ENCODE measurements at places on chromosomes 16 and 17.
A peak's percentile ranks its signal among the peaks of the same experiment; 100 is the strongest.

GRCh38 chr17:55673743-55674506 lies 48.7 kb downstream of the TMEM100 start:
- no peak for DNase-seq

DNA sequence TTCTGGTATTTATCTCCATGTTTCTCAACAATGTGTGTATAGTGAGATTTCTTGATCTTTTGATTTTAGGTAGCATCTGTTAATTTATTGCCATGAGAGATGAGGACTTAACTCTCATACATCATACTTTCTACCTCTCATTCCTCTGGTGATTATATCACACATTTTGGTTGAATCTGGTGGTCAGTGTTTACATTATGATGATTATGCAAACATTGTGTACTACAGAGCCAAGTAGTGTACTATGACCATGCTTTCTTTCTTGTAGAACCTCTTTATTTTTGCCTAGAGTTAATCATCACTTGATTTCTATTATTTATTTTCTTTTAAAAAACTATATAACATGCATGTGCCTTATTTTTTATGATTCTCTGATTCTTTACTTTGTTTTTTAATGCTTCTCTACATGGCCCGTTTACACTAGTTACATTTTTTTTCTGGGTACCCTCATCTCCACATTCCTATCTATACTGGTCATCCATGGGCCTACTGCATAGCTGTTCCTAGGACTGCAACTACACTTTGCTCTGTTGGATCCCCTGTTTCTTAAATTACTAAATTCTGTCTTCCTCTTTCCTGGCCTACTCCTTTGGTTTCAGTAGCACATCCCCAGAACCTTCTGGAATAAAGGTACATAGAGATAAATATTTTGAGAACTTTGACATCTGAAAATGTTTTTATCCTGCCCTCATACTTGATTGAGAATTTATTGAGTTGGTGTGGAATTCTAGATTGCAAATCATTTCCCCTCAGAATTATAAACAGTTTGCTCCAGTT lies 63.0 kb upstream of the LRRC37A3 start:
- no peak for DNase-seq

- DNase-seq = no peak
Measured at GRCh38 chr16:19911747-19912454, 27.3 kb upstream of the GPRC5B start.

DNA sequence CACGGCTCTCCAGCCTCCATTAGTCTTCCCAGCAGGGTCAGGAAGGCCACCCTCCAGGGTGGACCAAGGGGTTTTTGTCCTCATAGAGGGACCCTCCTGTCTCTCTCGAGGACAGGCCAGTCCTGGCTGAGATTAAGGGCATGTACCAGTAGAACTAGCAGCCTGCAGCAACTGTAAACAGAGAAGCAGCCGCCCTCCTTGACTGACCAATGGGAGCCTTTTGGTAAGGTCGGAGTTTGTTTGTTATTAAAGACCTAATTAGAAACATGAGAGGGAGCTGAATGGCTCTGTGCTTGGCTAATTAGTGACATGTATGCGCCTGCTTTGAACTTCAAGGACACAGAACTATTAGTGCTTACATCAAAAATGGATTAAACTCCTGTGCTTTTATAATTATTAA lies 80.0 kb downstream of the CCDC182 start:
- DNase-seq = peak; percentile 38

DNA sequence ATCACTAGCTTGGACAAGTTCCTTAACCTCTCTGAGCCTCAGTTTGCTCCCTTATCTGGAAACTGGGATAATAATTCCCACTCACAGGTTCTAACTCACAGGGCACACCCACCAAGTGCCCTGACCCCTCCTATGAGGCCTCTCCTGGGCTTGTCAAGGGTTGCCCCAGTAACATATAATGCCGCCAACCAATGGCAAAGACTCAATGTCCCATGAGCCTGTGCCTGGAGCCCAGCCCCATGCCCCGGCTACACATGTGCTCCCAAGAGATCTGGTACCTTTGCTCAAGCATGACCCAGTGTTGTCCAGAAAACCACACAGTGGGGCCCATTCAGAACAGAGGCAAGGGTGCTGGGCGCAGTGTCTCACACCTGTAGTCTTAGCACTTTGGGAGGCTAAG lies 8.5 kb upstream of the FBXL19 start:
- DNase-seq = no peak

- no peak for DNase-seq
Measured at GRCh38 chr17:16477255-16477654, 14.7 kb downstream of the LRRC75A start.

DNA sequence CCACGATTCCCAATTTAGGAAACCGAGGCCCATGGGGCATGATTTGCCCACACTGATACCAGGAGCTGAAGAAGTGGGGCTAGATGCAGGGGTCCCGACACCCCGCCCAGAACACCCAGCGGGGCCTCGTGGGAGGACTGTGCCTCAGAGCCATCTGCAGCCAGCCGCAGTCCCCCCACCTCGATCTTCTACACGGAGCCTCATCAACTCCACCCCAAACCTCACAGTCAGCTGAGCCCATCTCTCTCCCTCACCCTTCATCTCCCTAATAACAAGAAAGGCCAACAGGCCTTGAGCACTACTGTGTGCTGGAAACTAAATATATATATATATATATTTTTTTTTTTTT lies 4.2 kb downstream of the ITGAE start:
- no peak for DNase-seq

GRCh38 chr16:79181419-79181818 lies 419.1 kb downstream of the MAF start:
- DNase-seq = no peak

DNA sequence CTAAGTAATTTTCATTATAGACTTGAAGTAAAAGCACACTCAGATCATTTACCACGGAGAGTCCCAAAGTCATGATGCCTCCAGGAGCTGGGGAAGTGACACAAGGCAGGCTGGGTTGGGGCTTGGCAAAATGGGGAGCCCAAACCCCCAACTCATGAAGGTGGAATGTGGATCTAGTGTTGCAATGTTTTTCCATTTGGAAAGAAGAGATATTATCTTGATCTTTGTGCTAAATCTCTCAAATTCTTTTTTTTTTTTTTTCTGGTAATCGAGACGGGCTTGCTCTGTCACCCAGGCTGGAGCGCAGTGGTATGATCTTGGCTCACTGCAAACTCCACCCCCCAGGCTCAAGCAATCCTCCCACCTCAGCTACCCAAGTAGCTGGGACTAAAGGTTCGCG lies 7.5 kb upstream of the KCNG4 start:
- no peak for DNase-seq

GRCh38 chr17:29445844-29446243 lies 55.7 kb downstream of the TAOK1 start:
- DNase-seq = no peak

DNA sequence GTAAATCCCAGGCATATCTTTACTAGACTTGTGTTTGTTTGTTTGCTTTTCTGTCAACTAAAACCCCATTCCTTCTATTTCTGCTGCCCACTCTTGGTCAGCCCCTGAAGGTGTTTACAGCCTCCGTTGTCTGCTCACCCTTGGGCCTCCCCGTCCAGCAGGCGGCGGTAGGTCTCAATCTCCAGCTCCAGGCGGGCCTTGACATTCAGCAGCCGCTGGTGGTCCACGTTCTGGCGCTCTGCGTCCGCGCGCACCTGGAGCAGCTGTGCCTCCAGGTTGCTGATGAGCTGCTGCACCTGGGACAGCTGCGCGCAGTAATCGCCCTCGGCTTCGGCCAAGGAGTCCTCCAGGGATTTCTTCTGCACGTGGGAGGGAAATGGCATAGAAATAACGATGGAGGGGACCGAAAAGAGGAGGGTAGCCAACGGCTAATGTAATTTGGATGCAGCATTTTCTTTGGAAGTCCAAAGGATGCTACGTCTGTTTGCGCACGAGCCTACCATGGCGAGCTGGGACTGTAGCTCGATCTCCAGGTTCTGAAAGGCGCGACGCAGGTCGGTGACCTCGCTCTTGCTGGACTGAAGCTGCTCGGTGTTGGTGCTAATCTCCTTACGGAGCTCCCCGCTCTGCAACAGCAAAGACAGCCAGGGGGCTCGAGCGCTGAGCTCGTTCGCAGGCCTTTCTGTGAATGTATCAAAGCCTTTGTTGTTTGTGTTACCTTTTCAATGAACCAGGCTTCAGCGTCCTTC lies 3.9 kb downstream of the KRT12 start:
- DNase-seq = no peak

GRCh38 chr17:50278526-50279180 lies 4.4 kb downstream of the TMEM92 start:
- DNase-seq = no peak

GRCh38 chr16:50313596-50314478 lies 47.5 kb downstream of the ADCY7 start:
- no peak for DNase-seq

DNA sequence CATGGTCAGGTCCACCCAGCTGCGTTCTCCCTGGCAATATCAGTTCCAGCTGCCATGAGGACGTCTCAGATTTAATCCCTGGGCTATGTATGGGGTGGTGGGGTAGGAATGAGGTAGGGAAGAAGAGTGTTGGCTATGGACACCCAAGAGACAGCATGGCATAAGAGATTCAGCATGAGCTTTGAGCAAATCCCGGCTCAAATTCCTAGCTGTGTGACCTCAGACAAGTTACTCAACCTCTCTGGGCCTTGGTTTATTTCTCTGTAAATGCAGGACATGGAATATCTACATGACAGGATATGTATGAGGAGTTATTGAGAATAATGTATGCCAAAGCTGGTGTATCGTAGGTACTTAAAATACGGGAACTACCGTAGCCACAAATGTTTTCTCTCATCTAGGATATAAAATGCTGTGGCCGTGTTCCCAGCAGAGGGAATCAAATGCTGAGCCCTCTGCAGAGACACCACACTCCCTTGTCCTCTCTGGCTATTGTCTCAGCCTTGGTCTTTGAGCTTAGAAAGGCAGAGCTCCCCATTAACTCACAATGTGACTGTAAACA lies 17.8 kb upstream of the LHX1 start:
- DNase-seq = no peak

DNA sequence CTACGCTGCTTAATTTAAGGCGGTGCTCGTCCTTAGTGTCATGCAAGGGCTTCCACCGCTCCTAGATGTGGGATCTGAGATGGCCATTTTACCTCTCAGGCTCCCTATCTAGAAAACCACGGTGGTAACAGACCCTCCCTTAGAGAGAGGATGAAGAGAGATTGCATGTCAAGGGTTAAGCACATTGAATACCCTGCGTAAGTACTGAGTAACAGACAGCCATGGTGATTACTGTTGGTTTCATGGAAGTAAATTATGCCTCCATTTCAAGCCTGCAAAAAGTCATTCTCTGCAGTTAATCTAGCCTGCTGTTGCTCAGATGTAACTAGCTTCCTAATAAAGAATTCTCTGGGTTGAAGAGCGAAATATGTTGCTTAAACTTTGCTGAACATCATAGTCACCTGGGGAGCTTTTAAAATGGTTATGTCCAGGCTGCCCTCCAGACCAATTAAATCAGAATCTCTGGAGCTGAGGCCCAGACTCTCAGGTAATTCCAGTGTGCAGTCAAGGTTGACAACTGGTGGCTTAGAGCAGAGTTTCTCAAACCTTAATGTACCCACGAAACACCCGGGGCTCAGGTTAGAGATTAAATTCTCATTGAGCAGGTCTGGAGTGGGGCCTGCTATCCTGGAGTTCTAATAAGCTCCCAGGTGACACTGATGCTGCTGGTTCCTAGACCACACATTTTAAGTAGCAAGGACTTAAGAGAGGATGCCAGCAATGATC lies 167.1 kb downstream of the SNX29 start:
- no peak for DNase-seq

DNA sequence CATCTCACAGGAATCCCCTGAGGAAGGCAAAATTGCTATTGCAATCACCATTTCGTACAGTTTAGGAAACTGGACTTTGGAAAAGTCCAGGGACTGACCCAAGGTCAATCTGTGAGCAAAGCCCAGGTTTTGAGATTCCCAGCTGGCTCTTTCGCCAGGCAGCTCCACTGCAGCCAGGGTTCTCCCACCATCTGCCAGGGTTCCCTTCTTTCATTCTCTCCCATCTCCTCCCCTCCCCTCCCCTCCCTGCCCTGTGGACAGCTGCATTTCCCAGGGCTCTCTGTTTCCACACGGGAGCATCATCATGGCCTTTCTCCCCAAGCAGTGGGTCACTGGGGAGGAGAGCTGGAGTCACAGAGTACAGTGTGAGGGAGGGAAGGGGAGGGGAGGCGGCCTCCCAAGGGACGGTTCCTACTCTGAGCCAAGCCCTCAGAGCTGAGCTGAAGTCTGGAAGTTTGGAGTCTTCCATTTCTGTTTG lies 11.9 kb upstream of the GSDMA start:
- DNase-seq = peak; percentile 2

- DNase-seq = no peak
Measured at GRCh38 chr17:29589524-29590410, at the start of gene GIT1. GIT1 (minus strand) TSS chr17:29589648; CDS start chr17:29589378, 270 bp downstream.

DNA sequence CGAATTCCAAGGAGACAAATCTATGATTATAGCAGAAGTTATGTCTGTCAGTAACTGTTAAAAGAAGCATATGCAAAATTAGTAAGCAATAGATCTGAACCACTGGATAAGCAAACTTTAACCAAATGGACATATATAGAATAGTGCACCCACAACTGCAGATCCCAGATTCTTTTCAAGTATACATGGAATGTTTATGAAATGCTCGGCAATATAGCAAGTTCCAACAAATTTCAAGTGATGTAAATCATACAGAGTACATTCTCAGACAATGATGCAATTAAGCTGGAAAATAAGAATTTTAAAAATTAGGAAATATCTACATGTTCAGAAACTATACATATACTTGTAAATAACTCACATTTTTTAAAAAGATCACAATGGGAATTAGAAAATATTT lies 8.4 kb upstream of the HELZ start:
- no peak for DNase-seq

GRCh38 chr16:84730406-84731106 lies 30.8 kb downstream of the USP10 start:
- DNase-seq = no peak

GRCh38 chr17:45277216-45277849 lies 15.4 kb upstream of the SPATA32 start:
- peak; percentile 61 for DNase-seq

DNA sequence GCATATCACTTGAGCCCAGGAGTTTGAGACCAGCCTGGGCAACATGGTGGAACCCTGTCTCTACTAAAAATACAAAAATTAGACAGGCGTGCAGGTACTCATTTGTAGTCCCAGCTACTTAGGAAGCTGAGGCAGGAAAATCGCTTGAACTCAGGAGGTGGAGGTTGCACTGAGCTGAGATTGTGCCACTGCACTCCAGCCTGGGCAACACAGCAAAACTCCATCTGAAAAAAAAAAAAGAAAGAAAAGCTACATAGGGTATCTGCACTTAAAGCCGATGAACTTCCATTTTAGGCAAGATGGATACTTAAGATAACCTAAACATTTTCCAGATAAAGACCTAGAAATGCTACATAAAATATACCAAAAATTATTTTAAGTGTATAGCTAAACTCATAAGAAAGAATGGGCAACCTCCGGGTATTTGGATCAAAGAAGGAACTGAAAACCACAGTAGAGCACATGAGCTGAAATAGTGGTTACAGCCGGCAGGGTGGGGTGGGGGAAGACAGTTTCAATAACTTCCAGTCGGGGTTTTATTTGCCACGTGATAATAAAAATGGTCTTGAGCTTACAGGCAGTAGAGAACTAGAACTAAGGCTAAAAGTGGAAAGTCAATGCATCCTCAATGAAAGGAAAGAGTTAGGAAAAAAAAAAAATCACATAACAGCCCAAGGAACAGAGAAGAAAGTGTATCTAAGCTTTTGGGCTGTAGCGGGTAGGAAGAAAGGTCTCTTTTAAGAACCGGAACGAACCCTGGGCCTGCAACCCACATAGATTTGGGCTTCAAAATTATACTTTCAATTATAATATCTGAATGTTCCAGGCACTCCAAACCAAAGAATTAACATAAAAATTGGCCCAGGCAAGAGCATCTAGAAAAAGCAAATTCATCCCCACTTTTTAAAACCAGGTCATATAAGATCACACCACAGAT lies 53.1 kb downstream of the CFDP1 start:
- no peak for DNase-seq

Data from NCI-H524 treated with DMSO at 0.1 percent for 48 hours (cell line).